8988T (cell line): ENCODE measurements at places on chromosomes 2 and 18.

DNA sequence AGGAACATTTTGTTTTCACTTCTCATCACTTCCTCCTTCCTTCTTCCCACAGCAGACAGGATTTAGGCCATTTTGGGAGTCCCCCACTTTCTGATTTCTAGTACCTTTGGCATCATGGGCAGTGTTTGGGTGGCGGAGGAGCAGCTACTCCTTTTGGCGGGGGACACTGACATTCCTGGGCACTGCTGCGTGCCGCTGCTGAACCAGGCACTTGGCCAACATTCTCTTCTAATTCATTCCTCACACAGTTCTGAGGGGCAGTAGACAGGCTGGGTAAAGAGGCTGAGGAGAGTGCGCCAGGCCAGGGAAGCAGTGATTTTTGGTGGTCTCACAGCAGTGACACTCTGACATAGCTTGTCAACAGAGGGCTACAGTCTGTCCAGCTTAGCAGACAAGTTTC, 270.2 kb downstream of the LOXHD1 start:
- DNase-seq, result no peak

DNA sequence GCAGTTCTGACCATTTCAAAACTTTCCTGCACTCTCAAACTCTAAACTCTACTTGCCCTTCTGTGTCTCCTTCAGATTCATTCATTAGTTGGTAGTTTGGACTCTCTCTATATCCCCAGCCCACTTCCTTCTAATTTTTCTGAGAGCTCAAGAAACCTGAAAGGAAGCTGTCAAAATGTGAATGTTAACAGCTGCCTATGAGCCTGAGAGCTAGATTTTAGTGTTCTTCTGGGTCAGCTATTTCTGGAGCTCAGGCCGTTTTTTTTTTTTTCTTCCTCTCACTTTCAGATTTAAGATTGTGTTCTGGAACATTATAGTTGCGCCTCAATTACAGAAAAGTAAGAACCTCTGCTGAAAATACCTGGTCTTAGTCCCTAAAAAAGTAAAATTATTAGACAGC, 73.1 kb downstream of the RTN4 start:
- no peak for DNase-seq

- DNase-seq, result no peak
These were observed 33.7 kb upstream of the STAT4 start for GRCh38 chr2:191184457-191184856.

GRCh38 chr18:12293831-12294230, 14.2 kb upstream of the TUBB6 start:
- no peak for DNase-seq

DNA sequence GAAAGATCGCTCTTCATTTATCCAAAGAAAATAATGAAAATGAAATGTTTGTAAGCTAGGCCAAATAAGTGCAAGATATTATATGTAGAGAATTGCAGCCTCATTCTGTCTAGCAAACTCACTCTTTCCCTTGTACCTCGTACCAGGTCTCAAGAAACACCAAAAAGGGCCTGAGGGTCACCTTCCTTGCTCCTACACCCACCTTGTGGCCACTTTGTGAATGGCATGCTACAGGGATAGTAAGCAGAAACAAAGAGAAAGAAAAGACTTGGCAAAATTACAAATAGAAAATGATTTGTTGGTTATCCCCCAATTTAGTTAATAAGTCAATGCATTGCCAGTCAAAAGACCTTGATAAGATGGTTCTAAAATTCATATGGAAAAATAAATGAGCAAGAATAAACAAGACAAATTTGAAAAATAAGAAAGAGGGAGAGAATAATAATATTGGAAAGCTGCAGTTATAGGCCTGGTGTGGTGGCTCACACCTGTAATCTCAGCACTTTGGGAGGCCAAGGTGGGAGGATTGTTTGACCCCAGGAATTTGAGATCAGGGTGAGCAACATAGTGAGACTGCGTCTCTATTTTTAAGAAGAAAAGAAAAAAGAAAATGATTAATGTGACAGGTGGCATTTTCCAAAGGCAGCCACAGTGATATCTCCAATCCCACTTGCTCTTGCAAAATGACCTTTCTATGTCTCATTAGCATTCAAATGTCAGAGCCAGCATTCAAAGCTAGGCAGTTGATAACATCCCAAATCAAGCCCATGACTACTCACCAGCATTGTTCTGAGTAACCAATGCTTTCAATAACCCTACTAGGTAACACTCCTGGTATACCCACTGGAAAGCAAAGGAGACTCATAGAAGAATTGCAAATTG, 38.8 kb upstream of the BMP10 start:
- DNase-seq, result no peak

- peak; percentile 10 for DNase-seq
These were observed 44.7 kb upstream of the SNED1 start for GRCh38 chr2:240953426-240954410.

DNA sequence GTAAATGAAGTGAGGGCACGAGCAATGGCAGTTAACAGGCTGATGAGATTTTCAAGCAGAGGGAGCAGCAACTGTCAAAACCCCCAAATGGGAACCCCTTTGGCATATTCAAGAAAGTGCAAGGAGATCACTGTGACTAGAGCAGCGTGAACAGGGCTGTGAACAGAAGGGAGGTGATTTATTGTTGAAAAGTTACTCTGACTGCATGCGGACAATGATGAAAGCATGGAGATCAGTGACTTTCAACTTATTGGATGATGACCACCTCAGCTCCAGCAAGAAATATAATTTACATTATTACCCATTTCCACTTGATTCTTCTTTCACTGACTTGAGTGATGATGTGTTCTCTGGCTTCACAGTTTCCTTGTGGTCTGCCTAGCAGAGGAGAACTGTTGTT, 187.8 kb upstream of the BOD1L2 start:
- no peak for DNase-seq

GRCh38 chr2:24863641-24864040, 56.4 kb downstream of the ADCY3 start:
- no peak for DNase-seq

GRCh38 chr18:6401687-6402086, 13.0 kb downstream of the L3MBTL4 start:
- no peak for DNase-seq
